ENCODE measurements at places on chromosomes 3 and 15. TPM values are rescaled to one million over a fixed set of nuclear protein-coding genes. Genes with fewer than 3 reads are reported as not detected.

- H3K4me3 ChIP-seq: no peak overlapping the region
- H3K36me3 ChIP-seq: no peaks in the 10 kb centered on the region
- no peak overlapping the region for H3K27ac ChIP-seq
- no peak for DNase-seq
- peaks cover 8% of the 10 kb centered on the region for H3K27me3 ChIP-seq
- H3K4me1 ChIP-seq: no peaks in the 10 kb centered on the region
Observed at GRCh38 chr3:140187028-140187427, 252.0 kb downstream of the CLSTN2 start.

GRCh38 chr3:16658004-16658924, 53.0 kb upstream of the DAZL start:
- H3K36me3 ChIP-seq: no peaks in the 10 kb centered on the region
- no peaks in the 10 kb centered on the region for H3K27me3 ChIP-seq
- H3K4me1 ChIP-seq: no peaks in the 10 kb centered on the region
- no peak for DNase-seq
- H3K27ac ChIP-seq: no peak overlapping the region

Gene CAMP
- total RNA-seq: not detected

GRCh38 chr15:72889545-72889944, 106.0 kb upstream of the ADPGK start:
- H3K27me3 ChIP-seq: no peaks in the 10 kb centered on the region
- H3K4me1 ChIP-seq: no peaks in the 10 kb centered on the region
- H3K27ac ChIP-seq: no peak overlapping the region
- DNase-seq: no peak
- H3K4me3 ChIP-seq: no peak overlapping the region

DNA sequence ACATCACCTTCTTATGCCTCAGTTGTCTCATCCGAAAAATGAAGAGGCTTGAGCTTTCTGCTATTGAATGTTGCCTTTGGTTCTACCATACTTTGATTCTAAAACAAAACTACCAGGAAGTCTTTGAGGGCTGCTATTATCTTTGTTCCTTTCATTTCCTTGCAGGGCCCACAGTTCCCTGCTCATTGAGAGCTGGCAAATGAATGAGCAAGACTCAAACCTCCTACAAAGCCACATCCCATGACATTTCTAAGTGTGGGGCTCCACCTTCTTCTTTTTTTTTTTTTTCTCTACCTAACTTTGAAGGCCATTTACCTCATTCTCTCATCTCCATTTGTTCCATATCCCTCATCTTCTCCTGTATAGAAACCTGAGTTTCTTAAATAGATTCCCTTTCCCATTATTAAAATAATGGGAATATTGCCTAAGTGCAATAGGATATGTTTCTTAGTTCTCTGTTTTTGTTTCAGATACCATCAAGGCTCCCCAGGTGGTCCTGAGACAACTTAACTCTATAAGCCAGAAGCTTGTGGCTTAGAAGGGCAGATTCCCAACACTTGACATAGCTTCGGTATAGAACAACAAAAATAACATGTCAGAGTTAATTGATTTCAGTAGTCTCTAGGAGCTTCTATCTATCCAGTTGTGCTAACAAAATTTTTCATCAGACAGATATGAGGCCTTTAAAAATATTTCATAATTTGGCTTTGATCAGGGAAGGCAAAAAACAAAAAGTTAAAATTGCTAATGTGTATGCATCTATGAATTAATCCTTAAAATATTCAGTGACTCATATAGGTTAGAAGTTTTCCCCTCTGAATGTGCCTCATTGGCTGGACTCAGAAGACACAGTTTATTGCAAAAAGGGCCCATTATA, 951.6 kb downstream of the TUSC7 start:
- no peak overlapping the region for H3K4me3 ChIP-seq
- no peaks in the 10 kb centered on the region for H3K4me1 ChIP-seq
- no peaks in the 10 kb centered on the region for H3K27me3 ChIP-seq
- H3K36me3 ChIP-seq: no peaks in the 10 kb centered on the region
- DNase-seq: no peak

- H3K27me3 ChIP-seq: no peaks in the 10 kb centered on the region
- no peaks in the 10 kb centered on the region for H3K36me3 ChIP-seq
- DNase-seq: no peak
Observed at GRCh38 chr3:170907637-170908234, 701 bp downstream of the EIF5A2 start.

DNA sequence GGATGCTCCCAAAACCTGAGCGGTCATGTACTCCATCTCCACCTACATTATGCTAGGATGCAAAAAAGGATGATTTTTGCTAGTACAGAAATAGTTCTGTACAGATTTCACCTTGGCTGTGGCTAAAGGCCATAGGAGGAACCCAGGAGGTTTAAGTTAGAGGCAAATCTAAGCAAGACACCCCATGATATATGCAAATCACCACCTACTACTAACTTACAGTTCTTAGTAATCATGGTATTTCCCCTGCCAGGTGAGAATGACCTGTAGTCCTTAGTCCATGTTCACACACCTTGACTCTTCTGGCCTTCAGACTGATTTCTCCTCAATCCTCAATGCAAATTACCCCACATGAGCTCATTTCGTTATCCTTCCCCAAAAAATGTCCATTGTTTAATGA, 154.2 kb downstream of the IMPG2 start:
- no peak overlapping the region for H3K27ac ChIP-seq
- no peaks in the 10 kb centered on the region for H3K4me1 ChIP-seq
- H3K4me3 ChIP-seq: no peak overlapping the region
- H3K36me3 ChIP-seq: no peaks in the 10 kb centered on the region

Gene PARL
- 69.7 TPM for total RNA-seq

Gene HYAL1
- 6.1 TPM for total RNA-seq

DNA sequence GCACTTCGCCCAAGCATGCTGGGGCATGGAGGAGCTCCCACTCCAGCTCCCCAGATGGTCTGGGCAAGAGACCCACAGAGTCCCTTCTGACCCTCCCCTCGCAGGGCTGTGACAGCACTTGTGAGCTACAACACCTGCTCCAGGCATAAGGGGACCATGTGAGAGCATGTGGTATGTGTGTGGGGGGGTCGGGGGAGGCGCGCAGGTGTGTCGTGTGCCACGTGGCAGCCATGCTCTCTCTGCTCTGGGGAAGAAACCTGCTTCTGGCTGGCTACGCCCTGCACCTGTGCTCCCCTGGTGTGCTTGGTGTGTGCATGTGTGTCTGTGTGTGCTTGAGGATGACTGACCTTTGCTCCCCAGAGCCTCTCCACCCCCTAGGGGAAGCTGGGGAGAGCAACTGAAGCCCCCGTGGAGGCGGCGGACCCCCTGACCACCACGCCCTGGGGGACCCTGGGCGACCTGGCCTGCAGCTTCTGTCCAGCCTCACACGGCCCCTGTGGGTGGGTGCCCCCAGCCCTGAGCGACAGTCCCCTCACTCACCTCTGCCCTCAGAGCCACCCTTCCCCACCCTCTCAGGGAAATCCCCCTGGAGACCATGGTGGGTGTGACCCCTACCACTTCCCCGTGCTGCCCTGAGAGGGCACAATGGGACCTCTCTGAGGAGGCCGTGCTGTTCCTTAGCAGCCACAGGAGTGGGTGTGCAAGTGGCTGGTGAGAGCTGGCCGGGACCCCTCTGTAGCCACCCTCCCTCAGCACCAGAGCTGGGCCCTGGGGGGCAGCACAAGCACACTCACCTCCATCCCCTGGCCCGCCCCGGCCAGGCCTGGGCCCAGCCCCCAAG, 16.6 kb upstream of the SEC13 start:
- H3K4me3 ChIP-seq: no peak overlapping the region
- no peaks in the 10 kb centered on the region for H3K4me1 ChIP-seq
- no peaks in the 10 kb centered on the region for H3K27me3 ChIP-seq
- no peaks in the 10 kb centered on the region for H3K36me3 ChIP-seq

Gene DNASE1L3
- total RNA-seq: not detected

Gene GUCA1C
- not detected for total RNA-seq

DNA sequence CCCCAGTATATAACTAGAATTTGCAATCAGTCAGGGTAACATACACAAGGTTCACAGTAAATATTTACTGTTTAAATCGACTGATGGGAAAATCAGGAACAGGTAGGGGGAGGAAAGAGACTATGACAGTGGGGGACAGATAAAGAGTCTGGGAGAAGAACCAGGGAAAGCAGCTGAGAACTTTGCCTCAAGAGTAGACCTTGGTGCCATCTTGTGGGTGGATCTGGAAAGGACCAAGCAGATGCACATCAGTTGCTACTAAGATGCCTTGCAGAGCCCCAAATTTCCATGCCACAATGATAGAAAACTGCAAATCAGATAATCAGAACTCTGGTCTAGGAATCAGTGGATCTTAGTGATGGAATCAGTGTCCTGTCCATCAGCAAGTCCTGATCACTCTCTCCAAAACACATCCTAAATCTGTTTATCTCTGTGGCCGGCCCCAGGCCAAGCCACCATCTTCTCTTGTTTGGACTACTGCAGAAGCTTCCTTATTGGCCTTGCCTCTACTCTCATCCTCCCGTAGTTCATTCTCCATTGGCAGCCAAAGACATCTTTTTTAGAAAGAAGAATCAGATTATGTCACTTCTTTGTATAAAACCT, 62.7 kb downstream of the PDE8A start:
- H3K36me3 ChIP-seq: no peaks in the 10 kb centered on the region
- no peaks in the 10 kb centered on the region for H3K4me1 ChIP-seq
- H3K27ac ChIP-seq: no peak overlapping the region
- no peaks in the 10 kb centered on the region for H3K27me3 ChIP-seq
- DNase-seq: peak; percentile 28

DNA sequence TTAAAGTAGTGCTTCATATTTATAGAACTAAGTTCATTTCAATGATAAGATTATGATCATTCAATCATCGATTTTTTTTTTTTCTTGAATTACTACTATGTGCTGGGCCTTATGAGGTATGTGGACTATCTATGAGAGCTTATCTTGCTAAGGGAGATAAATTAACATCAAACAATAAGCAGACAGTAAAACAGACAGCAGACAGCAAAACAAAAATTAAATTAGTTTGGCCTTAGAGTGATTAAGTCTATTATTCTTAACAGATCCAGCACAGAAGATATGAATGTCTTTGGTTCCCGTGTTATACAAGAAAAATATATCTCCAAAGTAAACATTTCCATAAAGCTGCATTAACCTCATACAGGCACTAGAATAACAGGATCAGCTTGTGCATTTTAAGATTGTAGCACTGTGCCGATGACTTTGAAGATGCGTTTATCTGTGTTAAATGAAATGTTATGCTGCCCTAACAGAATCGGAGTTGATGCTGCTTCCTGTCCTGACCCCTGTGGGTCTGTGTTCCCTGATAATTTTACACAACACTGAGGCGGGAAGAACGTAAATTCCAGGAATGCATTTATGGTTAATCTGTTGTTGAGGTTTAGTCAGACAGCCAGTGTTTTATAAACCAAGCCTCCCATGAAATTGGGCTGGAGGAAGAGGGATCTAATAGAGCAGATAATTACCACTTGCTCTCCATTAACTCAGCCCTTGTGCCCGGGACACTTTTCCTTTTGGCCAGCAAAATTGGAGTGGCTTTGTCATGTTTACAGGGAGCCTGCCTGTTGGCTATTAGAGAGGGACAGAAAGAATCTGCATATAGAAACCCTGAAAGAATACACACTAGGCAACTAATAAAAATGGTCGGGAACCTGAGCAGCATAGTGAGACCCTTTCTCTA, 80.8 kb downstream of the GHSR start:
- no peak for DNase-seq
- H3K27ac ChIP-seq: no peak overlapping the region

DNA sequence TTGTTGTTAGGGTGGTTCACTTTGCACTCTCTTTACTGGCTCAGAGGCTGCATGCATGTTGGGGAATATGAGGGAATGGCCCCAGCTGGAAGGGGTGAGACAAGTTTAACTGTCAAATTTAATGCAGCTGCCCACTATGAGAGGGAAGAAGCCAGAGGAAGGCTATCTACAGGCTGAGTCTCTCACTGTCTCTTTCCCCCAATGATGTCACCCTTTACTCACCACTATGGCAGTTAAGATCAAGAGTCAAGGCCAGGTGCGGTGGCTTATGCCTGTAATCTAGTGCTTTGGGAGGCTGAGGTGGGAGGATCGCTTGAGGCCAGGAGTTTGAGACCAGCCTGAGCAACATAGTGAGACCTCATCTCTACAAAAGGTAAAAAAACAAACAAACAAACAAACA, 12.2 kb upstream of the RBMS3 start:
- H3K27me3 ChIP-seq: no peaks in the 10 kb centered on the region
- no peak overlapping the region for H3K4me3 ChIP-seq
- H3K27ac ChIP-seq: no peak overlapping the region
- no peak for DNase-seq
- no peaks in the 10 kb centered on the region for H3K36me3 ChIP-seq

DNA sequence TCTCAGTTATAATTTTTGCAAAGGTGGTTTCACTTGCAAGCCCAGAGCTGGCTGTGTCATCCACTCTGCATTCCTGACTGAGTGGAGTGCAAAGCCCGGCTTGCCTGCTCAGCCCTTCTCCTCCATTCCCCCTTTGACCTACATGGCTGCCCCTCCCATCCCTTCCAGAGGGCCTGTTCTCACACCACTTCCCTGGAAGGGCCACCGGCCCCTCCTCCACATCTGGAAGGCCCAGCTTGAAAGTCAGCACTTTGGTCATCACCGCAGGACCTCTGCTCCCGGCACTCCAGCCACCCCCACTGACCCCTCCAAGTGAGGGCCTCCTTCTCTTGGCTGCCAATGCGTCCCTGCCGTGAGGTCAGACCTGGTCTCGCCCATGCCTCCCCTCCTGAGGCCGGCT, 74.1 kb upstream of the RNF7 start:
- no peak for DNase-seq
- no peaks in the 10 kb centered on the region for H3K27me3 ChIP-seq
- H3K4me1 ChIP-seq: peaks cover 4% of the 10 kb centered on the region
- H3K27ac ChIP-seq: no peak overlapping the region

GRCh38 chr15:67085237-67085817, 19.9 kb downstream of the SMAD3 start:
- no peaks in the 10 kb centered on the region for H3K27me3 ChIP-seq
- H3K4me1 ChIP-seq: peaks cover 97% of the 10 kb centered on the region
- H3K27ac ChIP-seq: no peak overlapping the region
- peaks cover 29% of the 10 kb centered on the region for H3K36me3 ChIP-seq
- H3K4me3 ChIP-seq: no peak overlapping the region
- DNase-seq: no peak

- H3K4me1 ChIP-seq: no peaks in the 10 kb centered on the region
- no peak for DNase-seq
- no peaks in the 10 kb centered on the region for H3K36me3 ChIP-seq
- H3K27me3 ChIP-seq: peaks cover 15% of the 10 kb centered on the region
- H3K4me3 ChIP-seq: no peak overlapping the region
Observed at GRCh38 chr3:140816372-140817195, 125.1 kb upstream of the SLC25A36 start.

DNA sequence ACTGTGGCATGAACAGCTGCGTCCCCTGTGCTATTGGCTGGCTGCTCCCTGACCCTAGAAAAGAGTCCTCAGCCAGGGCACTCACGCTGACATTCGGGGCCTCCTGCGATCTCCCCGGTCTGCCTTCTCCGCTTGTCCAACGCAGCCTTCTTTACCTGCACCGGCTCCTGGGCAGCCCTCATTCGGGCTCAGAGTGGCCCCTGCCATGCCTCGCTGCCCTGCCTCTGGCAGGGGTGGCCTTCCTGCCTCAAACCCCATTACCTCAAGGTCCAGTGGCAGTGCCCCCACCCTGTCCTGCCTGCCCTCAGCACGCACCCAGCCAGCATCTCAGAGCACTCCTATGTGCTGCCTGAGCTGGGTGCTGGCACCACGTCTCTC, 86.5 kb downstream of the TBC1D2B start:
- DNase-seq: no peak
- no peak overlapping the region for H3K27ac ChIP-seq
- no peaks in the 10 kb centered on the region for H3K27me3 ChIP-seq
- no peaks in the 10 kb centered on the region for H3K36me3 ChIP-seq

Gene CFAP20DC
- total RNA-seq: 2.9 TPM

Gene SPRED1
- 24.7 TPM for total RNA-seq

GRCh38 chr15:60829416-60829815, 350.5 kb upstream of the ICE2 start:
- no peak overlapping the region for H3K27ac ChIP-seq
- no peak for DNase-seq
- peaks cover 64% of the 10 kb centered on the region for H3K27me3 ChIP-seq
- no peaks in the 10 kb centered on the region for H3K4me1 ChIP-seq
